Activated CD4-positive, alpha-beta T cell treated with anti-CD3 and anti-CD28 coated beads, Interleukin-10, Interleukin-2, amounts not matched to agents 100 ng/mL and 50 ng/mL, durations not matched to agents 16 hours and 8 hours (primary cell): ENCODE measurements at places on chromosomes 13 and 19.

- DNase-seq = no peak
Measured at GRCh38 chr19:32611161-32611560, 30.2 kb downstream of the PDCD5 start.

DNA sequence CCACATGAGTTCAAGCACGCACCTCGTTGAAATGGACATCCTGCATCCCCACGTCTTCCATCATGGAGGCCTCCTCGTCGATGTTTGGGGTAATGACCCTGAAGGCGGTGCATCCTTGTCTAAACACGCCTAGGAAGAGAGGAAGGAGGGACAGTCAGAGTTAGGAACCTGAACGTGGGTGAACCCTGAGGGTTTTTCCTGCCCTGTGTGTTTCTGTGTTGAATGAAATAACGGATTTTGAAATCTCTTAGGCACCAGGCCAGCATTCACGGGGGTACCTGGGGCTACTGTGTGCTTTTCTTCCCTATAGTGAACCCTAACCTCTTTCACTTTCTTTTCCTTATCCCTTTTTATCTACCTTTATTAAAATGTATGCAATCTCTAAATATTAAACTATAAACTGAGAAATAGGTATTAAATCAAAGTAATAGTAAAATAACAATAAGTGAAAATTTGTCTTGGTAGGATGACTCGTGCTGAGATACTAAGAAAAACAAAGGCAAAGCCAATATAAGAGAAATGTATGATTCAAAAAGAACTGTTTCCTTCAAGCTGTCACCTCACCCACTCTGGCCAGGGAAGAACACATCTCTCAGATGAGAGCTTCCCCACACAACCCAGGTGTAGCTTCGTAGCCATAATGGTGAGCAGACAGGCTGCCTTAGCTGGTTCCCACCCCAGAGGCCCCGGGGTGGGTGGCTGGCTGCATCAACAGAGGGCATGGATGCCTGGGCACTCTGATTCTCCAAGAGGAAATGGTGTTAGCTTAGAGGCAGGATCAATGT is 72.1 kb upstream of the SLC15A1 start:
- DNase-seq = peak; percentile 5

DNA sequence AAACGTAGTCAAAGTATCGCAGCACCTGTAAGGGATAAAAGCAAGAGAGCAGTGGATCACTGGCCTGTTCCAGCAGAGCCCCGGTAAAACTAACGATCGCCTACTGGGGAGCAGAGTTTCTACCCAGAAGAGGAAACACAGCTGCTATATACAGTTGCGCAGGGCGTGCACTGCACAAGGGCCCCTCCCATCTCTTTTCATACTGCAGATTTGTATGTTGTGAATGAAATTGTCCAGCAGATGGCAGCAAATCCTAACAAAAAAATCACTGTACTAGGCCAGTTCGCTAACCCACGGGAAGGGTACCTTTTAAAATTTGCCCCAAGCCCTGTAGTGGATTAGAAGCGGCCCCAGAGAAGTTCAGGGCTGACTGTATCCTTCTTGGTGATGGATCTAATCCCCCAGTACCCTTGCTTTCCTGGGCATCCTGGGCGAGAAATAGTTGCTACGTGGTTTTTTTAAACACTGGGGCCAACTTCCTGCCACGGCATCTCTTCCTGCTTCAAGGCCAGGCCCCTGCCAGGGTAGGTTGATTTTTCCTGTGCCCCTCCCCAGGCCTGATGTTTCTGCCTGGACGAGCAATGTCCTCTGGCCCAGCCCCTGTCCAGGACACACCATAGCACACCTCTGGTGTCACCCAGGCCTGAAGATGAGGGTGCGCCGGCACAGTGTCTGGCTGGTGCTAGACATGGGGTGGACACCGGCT is 127.0 kb downstream of the IER2 start:
- DNase-seq = peak; percentile 85

DNA sequence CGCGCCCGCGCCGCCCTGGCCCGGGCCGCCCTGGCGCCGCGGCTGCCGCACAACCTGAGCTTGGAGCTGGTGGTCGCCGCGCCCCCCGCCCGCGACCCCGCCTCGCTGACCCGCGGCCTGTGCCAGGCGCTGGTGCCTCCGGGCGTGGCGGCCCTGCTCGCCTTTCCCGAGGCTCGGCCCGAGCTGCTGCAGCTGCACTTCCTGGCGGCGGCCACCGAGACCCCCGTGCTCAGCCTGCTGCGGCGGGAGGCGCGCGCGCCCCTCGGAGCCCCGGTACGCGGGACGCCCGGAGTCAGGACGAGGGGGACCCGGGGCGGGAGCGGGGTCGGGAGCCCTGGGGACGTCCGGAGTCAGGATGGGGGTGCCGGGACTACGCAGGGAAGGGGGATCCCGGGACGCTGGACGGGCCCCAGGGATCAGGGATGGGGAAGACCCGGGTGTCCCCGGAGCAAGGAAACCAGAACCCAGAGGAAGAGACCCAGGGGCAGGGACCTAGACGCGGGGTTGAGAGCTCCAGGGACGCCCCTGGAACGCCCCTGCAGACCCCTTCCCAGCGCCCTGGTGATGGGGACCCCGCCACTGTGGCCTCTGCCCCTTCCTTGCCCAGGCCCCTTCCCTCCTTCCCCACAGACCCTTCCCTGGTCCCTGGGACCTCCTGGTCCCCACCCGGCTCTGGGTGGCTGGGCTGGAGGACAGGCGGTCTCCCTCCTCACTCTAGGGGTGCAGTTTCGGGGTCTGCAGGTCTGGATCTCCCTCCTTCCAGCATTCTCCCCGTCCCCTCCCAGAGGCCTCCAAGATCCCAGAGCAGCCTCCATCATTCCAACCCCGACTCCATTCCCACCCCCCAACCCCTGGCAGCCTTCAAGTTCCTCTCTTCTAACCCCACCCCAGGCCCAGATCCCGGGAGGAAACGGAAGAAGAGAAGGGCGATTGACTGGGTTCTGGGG is 645 bp downstream of the GRIN3B start:
- DNase-seq = no peak

GRCh38 chr19:39407660-39408391 is 1.2 kb downstream of the ZFP36 start:
- DNase-seq = peak; percentile 83

DNA sequence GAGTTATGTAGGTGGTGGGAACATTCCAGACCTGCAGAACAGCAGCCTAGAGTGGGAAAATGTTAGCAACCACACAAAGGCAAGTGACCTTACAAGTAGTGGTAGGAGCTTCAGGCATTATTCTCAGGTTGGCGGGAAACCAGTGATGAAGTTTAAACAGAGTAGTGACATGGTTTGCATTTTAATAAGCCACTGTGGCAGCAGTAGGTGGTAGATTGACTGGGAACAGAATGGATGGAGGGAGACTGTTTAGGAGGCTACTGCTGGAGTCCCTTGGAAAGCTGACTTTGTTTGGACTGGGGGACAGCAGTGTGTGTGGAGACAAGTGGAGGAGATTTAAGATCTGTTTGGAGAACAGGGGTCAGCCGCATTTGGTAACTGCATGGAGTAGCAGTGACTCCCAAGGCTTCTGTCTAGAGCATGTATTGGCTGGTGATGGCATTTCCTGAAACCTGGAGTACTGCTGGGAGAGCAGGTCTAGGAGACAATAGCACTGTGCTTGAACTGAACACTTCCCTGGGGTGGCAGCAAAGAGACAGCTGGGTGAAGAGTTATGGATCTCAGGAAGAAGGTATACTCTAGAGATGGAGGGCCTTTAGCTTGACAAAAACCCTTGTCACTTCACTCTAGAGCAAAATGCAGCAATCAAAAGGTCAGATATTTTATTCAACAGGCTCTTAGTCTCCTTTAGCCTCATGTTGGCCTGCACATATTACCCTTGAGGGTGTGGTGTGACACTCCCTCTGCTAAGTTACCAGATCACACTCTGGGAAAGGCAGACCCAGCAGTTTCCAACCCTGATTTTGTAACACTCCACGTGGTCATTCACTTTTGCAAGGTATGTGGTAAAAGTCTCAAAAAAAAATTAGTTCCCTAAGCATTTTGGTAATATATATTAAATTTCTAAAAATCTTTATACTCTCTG is 70.3 kb downstream of the DHRS12 start:
- DNase-seq = no peak

GRCh38 chr13:80462037-80462436 is 121.1 kb upstream of the SPRY2 start:
- no peak for DNase-seq

GRCh38 chr13:64477146-64477545 is 2753.0 kb downstream of the PCDH9 start:
- no peak for DNase-seq

DNA sequence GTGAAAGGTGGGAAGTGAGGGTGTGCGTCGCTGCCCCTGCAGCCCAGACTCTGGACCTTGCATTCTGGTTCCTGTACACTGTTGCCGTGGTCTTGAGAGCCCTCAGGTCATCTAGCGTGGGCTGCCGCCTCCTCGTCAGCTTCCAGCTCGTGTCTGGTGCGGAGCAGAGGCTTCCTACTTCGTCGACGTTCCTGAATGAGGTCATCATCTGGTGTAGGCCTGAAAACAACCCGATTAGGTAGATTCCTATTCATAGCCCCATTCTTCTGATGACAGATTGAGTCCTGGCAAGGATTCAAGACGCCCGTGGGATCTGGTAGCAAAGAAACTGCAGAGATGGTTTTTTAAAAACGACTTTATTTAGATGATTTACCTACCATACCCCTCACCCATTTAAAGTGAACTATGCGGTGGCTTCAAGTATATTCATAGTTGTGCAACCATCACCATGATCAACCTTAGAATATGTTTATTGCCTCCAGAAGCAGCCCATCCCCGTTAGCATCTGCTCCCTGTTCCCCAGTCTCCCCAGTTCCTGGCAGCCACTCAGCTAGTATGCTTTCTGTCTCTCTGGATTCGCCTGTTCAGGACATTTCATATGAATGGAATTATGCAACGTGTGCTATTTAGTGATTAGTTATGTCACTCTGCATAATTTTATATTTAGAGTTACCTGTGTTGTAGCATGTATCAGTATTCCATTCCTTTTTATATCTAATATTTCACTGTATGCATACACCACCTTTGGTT is 13.8 kb downstream of the NAXD start:
- no peak for DNase-seq

DNA sequence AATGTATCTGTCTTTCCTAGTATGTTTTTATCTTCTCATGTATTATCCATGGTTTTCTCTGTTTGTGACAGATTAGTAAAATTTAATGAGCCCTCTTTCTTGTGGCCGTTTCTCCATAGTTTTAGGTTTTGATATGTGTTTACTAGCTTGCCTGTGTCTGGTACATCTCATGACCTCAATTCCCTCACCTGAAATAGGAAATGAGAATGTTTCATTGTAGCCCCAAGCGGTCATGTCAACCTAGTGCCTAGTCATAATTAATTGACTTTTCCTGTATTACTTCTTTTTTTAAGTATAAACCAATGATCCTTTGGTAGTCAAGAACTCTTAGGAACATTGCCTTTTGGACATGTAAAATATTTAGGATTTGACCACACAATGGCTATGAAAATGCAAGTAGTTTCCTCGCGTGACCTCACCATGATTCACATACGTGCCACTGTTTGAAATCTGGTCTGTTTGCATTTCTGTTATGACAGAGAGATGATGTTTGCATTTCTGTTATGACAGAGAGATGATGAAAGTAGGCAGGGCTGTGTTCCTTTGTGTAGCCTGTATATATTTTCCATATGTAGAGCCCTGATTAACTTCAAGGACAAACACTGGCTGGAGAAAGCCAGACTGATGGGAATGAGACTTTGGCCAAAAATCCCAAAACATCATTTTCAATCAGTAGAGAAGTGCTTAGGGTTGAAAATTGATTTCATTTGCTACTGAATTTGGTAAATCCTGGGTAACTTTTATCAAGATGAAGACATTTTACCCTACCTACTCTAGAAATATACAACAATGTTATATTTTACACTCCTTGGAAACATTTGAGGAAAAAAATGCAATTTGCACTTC is 104.8 kb downstream of the TNFRSF19 start:
- DNase-seq = peak; percentile 57

DNA sequence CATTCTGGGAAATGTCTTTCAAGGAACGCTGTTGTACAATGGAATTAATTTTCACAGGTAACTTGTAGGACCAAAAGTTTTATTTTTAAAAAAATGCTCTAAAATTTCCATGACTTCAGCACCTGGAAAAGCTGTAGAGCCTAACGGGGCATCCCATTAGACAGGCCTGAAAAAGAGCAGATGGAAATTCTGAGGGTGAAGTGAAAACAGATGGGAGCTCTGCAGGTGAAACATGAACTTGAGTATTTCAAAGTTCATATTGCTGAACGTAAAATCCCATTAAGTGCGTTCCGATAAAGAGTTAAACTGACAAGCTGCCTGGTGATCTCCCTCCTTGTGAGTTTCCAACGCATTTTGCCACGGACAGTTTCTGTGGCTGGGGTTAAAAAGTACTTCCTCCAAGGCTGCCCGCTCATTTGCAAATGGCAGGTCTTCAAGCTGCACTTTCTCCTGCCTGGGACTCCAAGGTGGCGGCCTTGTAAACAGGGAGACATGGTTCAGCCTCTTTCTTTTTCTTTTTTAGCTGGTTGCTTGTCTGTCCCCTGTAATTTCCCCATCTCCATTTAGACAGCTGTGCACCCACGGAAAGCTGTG is 450.4 kb downstream of the FGF9 start:
- DNase-seq = no peak

- peak; percentile 49 for DNase-seq
Measured at GRCh38 chr13:109790942-109791605, 4.7 kb upstream of the IRS2 start.
